ENCODE measurements at places on chromosomes 3 and 15.

- no peak for DNase-seq
Measured at GRCh38 chr3:185658504-185658912, 72.4 kb downstream of the SENP2 start.

DNA sequence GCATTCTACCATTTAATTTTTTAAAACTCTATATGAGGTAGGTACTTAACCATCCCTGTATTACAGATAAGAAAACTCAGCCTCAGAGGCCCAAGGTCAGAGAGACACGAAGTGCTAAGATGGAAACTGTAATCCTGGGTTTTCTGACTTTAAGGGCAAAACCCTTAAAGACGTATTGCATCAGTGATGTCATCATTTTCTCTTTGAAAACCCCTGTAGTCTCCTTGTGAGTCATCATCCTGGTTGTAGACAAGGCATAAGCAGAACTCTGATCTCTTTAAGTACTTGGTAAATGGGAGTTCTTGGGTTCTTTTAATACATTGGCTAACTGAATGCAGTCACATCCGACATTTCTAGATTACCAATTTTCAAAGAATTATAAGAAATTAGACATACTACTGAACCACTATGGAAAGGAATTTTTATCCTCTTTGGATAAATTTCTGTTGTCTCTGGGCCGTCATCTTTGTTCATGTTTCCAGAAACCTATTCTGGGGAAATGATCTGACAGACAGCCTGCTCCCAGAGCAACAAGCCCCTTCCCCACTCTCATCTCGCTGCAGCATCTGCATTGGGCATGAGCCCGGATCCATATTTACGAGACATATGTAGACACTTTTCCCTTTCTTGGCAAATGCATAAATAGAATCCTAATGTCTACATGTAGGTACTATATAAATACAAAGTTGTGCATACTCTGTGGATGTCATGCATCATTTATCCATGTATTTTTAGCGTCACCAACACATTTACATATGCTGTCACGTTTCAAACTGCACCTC, 48.7 kb upstream of the MDFIC2 start:
- no peak for DNase-seq

DNA sequence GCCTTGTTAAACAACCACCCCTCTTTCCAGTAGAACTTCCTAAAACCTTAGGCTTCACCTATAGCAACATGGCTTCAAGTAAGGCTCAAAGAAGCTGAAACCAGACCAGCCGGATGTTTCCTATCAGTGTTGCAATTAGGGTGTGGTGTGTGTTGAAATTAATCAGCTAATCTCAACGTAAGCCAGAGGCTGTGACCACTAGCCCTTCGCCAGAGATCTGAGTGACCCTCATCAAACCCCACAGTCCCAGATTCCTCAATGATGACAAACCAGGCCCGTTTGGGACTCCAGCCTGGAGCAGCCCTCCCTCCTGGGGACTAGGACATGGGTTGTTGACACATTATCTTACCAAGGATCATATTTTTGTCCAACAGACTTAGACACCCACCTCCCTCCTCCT, 27.3 kb downstream of the CYP11A1 start:
- no peak for DNase-seq

GRCh38 chr3:169596126-169596525, 67.4 kb downstream of the MECOM start:
- DNase-seq, result no peak

GRCh38 chr3:170171563-170171962, 10.0 kb downstream of the PHC3 start:
- no peak for DNase-seq

- DNase-seq, result no peak
Measured at GRCh38 chr3:31733234-31733667, 200.5 kb downstream of the STT3B start.

- no peak for DNase-seq
Measured at GRCh38 chr15:68817304-68818065, 3.2 kb downstream of the ANP32A start.

All from forelimb muscle (tissue), 1 donor.